MG63 (cell line): ENCODE measurements at places on chromosomes 1 and 21.

- DNase-seq, result no peak
These were observed 22.2 kb upstream of the ZNF678 start for GRCh38 chr1:227541129-227541528.

DNA sequence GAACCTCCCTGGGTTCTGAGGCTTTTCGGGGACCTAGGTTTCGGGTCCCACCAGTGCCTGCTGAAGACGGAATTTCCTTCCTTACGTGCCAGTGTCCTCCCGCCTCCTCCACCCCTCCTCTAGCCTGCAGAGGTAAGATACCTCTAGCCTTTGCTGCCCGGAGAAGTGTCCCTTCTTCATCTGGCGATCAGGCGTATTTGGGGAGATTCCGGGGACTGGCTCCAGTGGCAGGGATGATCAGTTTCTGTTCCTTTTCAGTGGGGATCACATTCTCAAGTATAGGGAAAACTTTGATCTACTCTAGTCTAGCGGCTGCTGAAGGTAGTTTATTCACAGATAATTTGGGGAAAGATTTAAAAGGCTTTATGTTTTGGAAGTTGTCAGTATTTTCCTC is 674 bp downstream of the CEP350 start:
- DNase-seq, result no peak

DNA sequence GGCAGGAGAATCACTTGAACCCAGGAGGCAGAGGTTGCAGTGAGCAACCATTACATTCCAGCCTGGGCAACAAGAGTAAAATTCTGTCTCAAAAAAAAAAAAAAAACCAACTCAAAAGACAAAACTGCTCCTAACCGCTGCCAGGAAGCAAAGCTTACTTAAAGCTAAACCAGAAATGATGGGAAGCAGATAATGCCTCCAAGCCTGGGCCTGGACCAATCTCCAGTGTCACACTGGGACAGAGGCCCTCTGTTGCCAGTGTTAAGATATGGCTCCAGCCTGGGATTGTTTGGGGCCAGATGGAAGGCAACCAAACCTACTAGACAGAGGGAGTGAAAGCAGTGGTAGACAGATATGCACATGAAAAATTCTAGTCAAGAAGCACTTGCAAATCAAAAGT is 36.9 kb downstream of the NSL1 start:
- DNase-seq, result no peak

DNA sequence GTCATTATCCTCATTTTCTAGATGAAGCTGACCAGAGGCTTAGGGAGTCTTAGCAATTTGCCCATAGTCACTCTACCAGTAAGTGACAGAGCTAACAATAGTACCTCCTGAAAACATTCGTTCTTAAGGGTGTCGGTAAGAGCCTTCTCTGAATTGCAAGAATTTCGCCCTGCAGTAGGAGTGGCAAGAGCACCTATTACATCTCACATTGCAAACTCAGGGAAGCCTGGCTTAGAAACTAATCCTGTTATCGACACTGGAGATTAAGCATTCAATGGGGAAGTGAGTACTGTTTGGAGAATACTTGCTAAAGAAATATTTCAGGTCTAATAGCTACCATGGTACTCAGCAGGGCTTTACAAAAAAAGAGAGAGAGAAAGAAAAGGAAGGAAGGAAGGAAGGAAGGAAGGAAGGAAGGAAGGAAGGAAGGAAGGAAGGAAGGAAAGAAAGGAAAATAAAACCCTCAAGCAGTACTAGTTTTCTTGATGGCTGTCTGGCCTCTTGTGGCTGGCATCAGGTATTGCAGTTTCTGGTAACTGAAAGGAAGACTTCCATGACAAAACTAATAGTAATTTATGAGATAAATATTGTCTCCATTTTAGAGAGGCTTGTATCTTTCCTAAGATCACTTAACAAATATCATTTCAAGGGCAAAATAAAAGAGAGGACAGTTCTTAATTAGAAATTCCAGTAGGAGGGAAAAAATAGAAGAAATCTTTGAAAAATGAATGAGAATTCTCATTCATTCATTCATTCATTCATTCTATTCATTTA is 10.4 kb downstream of the C1orf226 start:
- peak; percentile 39 for DNase-seq

DNA sequence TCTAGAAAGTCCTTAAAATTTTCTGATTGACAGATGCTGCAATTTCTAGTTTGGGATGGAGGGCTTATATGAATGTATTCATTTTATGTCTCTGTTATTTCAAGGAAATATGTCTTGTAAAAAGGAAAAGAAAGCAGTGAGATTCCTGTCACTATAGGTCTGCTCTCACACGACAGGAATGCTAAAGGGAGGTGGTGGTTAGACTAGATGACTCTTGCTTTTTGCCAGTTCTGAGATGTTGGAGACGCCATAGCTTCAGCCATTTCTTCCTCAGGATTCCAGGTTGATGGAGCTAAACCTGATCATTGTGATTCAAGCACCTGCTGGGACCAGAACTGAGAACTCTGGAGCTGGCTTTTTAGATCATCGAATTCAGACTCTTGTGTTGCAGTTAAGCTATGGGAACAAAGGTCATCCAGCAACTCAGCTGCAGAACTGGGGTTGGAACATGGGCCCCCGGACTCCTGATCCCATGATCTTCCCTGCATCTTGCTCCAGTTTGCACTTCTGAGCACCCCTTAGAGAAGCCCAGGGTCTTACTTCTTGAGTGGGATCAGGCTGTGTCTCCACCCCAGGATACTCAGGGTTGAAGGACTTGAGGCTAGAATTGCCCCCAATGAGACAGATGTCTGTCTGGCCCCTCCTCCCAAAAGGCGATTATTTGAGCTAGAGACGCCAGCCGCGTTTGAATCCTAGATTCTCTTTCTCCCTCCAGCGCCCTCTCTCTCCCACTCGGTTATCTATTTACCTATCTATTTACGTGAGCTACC is 46.7 kb upstream of the FOXO6 start:
- no peak for DNase-seq

DNA sequence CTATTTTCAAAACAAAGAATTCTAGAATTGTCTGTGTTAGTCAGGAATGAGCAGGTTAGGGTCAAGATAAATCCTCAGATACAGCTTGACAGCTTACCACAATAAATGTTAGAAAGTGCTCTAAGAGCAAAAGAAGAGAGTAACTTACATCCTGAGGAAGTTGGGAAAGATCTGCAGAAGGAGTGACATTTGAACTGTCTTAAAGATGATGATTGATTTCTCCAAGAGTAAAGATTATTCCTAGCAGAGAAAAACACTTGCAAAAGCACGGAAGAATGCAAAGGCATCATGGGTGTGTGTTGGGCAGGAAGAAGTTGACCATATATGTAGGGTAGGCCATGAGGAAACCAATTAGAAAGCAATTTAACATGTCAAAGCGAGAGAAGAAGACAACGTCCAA is 175.4 kb downstream of the LRRC7 start:
- DNase-seq, result no peak
